Stimulated activated CD4-positive, alpha-beta T cell treated with anti-CD3 and anti-CD28 coated beads, Interleukin-1b, Interleukin-23, amount 100 ng/mL, for 4 hours (primary cell): ENCODE measurements at places on chromosomes 7 and 10.

DNA sequence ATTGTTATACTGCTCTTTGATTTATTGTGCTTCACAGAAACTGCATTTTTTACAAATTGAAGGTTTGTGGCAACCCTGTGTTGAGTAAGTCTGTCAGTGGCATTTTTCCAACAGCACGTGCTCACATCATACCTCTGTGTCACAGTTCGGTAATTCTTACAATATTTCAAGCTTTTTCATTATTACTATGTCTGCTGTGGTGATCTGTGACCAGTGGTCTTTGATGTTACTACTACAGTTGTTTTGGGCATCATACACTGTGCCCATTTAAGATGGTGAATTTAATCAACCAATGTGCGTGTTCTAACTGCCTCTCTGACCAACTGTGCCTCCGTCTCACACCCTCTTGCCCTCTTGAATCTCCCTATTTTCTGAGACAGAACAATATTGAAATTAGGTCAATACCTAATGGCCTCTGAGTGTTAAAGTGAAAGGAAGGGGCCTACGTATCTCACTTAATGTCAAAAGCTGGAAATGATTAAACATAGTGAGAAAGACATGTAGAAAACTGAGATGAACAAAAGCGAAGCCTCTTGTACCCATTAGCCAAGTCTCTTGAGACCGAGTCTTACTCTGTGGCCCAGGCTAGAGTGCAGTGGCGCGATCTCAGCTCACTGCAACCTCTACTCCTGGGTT, 20.2 kb upstream of the ASL start:
- no peak for DNase-seq

- no peak for DNase-seq
Observed at GRCh38 chr10:46525824-46526681, 30.4 kb downstream of the GPRIN2 start.

DNA sequence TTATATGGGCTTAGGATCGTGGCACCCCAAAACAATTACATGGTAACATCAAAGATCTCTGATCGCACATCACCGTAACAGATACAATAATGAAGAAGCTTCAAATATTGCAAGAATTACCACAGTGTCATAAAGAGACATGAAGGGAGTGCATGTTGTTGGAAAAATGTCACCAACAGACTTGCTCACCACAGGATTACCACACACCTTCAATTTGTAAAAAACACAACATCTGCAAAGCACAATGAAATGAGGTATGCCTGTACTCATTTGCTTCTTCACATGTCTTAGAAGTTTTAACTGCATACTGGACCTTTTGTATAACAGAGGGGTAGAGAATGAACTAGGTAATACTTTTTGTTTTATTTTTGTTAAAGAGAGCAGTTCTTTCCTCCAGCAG, 96.6 kb downstream of the TPST1 start:
- DNase-seq: no peak

GRCh38 chr7:39741942-39742623, 118.7 kb downstream of the RALA start:
- DNase-seq: peak; percentile 19

- peak; percentile 21 for DNase-seq
Observed at GRCh38 chr10:21173802-21174714, 276.9 kb upstream of the NEBL start.

GRCh38 chr10:72011976-72012512, 47.8 kb downstream of the CHST3 start:
- no peak for DNase-seq

GRCh38 chr7:157136372-157136771, 2.4 kb upstream of the UBE3C start:
- no peak for DNase-seq

GRCh38 chr10:106682175-106682574, 482.3 kb downstream of the SORCS1 start:
- DNase-seq: no peak

- no peak for DNase-seq
Observed at GRCh38 chr7:138876326-138876725, 78.3 kb upstream of the ATP6V0A4 start.

GRCh38 chr7:156117542-156118247, 305.4 kb upstream of the SHH start:
- DNase-seq: no peak

DNA sequence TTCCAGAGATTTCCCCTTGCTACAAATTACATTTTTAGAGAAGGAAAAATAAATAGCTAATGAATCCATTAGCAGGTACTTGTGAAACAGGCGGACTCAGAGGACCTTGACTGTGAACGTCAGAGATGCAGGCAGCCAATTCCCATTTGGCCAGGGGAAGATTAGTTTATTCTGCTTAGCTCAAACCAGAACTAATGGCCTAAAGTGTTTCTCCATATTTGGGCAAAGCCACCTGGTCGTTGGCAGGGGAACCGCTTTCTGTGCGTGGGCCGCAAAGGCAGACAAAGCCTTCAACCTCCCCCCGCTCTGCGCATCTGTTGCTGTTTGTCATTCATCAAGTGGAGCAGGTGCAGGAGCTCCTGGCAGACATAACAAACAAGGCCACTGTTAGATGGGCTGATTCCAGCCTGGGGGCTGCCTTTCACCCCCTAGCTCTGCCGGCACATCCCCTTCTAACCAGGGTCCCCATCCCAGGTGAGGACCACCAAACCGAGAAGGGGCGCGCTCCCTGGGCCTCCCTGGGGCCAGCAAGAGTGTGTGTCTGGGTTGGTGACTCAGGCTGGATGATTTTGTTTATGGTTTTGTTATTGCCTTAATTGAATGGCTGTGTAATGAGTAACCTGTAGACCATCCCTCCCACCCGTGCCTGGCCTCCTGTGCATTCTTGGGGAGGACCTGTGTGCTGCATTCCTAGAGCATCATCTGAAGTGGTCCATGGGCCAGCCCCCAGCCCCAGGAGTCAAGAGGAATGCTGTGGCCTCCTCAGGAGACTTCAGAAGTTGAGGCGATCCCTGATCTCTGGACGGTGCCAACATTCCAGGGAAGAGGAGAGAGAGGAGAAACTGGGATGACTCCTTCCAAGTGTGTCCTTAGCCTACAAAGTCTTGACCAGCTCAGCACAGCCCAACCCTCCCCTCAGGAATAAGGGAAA, 14.5 kb upstream of the CPA1 start:
- no peak for DNase-seq

DNA sequence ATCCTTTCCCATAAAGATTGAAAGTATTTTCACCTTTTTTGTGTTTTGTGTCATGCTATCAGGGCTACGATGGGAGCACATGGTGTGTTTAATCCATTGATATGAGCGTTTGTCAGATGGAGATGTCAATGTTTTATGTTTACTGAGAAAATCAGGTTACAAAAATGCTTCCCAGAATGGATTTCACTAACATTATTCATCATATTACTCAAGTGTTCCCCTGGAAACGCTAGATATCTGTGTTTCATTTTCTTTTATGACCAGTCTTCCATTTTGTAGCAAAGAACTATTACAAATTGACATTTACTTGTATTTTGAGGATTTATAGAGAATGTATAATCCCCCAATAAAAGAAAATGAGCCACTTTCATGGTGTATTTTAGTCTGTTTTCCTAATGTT, 293.5 kb upstream of the AKR1E2 start:
- DNase-seq: no peak

GRCh38 chr10:131926743-131927595, 26.2 kb downstream of the PPP2R2D start:
- no peak for DNase-seq

DNA sequence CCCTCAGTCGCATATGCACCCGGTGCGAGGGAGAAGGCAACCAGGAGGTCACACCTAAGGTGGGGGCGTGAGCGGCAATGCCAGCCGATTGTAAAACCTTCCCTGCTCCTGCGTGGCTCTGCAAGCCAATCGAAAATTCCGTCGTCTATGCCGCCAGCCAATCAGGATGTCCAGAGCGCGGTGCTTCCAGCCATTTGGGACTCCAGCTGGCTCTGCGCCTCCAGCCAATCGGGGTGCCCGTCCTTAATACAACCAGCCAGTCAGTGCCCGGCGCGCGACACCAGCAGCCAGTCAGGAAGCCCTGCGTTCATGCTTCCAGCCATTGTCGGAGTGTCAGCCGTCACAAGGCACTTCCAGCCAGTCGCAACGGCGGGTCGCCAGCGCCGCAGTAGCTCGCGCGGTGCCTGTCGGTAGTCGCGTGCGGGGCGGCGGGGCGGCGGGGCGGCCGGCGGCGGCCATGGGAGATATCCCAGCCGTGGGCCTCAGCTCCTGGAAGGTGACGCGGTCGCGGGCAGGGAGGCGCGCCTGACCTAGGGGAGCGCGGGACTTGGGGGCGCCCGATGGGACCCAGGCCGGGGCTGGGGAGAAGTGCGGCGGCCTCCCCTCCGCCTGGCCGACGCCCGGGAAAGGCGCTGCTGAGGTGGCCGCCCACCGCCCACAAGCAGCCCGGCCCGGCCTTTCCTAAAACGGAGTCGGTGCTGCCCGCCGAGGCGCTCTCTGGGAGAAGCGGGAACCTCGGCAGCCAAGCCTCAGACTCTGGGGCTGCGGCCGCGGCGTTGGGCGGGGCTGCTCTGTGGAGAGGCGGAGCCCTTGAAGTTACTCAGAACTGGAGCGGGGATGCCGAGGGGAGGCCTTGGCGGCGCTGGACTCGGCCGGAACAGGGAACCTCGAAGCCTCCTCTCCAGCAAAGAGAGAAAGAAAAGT, at the start of gene AKR1E2:
Gene AKR1E2 (plus strand): TSS at position 340 of the 924 bp plus-strand sequence. CDS start 118 bp downstream, at position 458.
- DNase-seq: peak; percentile 76

GRCh38 chr10:88439932-88440331, 143.2 kb downstream of the RNLS start:
- no peak for DNase-seq

- no peak for DNase-seq
Observed at GRCh38 chr7:101933688-101934121, 116.3 kb downstream of the CUX1 start.

GRCh38 chr10:103921750-103922195, 3.8 kb upstream of the STN1 start:
- no peak for DNase-seq

DNA sequence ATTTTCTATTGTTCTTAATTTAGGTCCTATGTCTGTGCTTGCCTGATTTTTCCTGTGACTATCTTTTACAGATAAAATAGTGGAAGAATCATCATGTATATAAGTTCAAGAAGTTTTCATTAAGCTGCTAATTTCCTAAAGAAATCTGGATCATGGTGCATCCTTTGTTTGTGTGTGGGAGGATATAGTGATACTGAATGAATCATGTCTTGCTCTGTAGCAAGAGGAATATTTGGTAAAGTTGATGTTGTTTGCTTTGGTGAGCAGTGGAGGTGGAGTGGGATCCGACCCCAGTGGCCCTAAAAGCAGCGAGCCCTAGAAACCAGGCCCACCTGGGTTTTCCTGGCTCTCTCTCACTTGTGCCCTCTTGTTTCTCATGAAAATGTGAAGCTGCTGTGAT, 83.7 kb downstream of the CCNY start:
- no peak for DNase-seq

DNA sequence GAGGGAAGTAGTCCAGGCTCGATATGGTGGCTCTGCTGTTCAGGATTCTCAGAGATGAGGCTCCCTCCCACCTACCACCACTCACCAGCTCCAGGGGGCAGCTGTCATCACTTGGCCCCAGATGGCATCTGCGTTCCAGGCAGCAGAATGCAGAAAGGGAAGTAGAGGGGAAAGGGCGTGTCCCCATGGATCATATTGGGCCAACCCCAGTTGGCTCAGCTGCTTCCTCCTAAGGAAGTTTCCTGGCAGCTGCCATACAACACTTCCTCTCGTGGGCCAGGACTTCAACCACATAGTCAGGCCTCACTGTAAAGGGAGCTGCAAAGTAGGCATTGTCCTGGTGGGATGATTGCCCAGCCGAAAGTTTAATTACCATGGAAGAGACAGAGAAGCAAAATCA, 1.6 kb upstream of the TEX36 start:
- DNase-seq: no peak

DNA sequence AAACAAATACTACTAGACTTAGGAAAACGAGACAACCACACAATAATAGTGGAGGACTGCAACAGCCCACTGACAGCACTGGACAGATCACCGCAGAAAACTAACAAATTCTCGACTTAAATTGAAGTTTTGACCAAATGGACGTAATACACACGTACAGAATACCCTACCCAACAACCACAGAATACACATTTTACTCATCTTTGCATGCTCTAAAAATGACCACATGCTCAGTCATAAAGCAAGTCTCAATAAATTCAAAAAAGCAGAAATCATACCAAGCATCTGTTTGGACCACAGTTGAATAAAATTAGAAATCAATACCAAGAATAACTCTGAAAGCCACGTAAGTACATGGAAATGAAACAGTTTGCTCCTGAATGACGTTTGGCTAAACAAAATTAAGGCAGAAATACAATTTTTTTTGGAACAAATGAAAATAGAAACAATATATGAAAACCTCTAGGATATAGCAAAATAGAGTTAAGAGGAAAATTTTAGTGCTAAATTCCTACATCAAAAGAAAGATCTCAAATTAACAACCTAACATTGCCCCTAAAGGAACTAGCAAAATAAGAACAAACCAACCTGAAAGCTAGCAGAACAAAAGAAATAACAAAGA, 30.6 kb downstream of the MAPK8 start:
- DNase-seq: no peak

GRCh38 chr10:29063806-29064644, 224.8 kb upstream of the LYZL1 start:
- DNase-seq: no peak

DNA sequence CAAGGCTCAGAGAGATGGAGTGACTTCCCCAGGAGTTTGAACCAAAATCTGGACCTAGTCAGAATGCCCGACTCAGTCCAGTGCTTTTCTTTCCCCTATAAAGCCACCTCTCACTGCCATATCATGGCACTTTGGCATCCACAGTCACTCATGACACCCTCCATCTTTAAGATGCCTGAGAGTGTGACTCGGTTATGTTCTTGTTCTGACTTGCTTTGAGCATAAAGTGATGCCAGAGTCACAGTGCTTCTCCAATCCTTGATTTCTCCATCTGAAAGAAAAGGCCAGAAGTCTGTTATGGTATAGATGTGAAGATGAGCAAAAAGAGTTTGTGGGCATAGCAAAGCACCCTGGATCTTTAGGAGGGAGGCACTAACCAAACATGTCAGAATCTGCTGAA, 538.1 kb downstream of the SORCS1 start:
- DNase-seq: no peak

GRCh38 chr7:42099066-42099465, 137.9 kb downstream of the GLI3 start:
- DNase-seq: no peak

DNA sequence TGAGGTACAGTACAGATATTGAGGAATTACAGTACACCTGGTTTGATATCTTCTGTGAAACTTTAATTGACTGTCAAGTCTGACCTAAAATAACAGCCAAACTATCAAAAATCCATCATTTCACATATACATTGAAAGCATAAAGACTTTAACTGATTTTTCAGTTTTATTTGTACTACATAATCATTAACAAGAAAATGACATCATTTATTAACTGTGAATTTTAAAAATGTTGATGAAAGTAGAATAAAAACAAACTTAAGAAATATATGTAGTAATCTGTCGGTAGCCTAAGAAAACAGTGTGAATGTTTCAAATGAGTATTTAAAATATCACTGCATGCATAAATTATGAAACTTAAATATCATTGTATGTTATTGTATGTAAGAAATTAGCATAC, 836.7 kb upstream of the GHITM start:
- DNase-seq: no peak
